ENCODE measurements at places on chromosomes 11 and 22.

DNA sequence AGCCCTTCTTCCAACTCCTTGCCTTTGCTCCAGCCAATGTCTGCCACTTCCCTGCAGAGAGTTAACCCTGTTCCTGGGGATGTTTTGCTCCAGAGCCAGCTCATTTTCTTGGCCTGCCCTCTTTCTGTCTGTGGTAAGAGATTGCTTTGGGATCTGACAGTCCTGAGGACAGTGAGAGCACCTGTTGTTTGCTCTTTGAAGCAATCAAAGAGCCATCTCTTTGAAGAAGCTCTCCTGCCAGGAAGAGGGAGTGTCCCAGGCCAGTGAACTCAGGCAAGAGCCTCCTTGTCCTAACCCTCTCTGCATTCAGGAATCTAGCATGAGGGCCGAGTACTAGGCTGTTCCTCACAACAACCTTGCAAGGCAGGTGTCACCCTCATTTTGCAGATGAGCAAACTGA lies 42.2 kb downstream of the TRAF6 start:
- no peak for DNase-seq

GRCh38 chr11:119880873-119881272 lies 151.9 kb upstream of the NECTIN1 start:
- no peak for DNase-seq

DNA sequence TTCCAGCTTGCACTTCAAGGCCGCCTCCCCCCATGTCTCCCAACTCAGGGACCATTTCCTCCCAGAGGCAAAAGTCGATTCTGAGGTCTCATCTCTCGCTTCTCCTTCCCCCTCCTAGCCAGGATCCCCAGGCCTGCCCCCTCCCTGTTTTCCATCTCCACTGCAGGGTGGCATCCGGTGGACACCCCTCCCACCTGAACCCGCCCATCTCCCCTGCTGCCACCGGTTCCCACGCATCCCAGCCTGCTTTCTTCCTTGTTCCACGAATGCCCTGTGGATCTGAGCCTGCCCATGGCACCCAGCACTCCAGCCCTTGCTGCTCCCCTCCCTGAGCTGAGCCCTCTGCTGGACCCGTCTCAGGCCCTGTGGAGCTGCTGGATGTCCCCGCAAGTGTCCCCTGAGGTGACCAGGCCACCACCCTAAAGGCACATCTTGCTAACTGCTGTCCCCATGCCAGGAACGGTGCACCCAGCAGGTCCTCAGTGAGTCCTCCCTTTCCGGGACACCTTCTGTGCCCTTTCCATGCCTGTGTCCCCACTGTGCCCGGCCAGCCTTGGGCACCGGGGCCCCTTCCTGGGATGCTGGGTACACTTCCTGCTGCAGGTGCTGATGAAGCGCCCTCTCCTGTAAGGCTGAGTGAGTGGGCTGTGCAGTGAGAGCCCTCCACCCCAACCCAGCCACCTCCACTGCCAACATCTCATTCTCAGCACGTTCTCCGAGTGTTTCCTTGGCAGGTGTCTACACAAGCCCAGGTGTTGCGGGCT lies 936 bp downstream of the IL17REL start:
- DNase-seq = no peak

GRCh38 chr11:44687388-44687787 lies 39.4 kb upstream of the TSPAN18 start:
- DNase-seq = no peak

DNA sequence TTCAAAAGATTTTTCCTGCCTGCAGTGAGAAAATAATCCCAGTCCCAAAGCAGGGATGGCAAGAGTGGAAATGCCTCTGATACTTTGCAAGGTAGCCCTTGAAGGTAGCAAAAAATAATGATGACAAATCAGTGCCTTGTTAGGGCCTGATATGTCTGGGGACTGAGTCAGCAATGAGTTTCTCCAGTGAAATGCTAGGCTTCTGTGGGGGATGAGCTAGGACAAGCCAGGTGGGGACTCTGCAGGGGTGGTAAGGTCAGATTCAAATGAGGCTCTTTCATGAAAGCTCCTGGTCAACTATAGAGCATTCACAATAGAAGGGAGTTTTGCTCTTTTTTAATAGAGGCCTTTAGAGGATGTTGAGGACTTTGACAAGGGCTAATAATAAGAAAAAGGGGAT lies 77.7 kb downstream of the ME3 start:
- no peak for DNase-seq

- no peak for DNase-seq
Measured at GRCh38 chr22:27988704-27989103, 69.6 kb upstream of the PITPNB start.

GRCh38 chr22:24190596-24191208 lies 9.4 kb downstream of the SUSD2 start:
- DNase-seq = no peak

DNA sequence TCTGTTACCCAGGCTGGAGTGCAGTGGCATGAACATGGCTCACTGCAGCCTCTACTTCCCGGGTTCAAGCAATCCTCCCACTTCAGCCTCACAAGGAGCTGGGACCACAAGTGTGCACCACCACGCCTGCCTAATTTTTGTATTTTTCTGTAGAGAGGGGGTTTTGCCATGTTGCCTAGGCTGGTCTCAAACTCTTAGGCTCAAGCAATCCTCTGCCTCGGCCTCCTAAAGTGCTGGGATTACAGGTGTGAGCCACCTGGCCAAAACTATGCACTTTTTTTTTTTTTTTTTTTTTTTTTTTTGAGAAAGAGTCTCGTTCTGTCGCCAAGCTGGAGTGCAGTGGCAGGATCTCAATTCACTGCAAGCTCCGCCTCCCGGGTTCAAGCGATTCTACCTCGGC lies 12.4 kb upstream of the CLDN5 start:
- no peak for DNase-seq

DNA sequence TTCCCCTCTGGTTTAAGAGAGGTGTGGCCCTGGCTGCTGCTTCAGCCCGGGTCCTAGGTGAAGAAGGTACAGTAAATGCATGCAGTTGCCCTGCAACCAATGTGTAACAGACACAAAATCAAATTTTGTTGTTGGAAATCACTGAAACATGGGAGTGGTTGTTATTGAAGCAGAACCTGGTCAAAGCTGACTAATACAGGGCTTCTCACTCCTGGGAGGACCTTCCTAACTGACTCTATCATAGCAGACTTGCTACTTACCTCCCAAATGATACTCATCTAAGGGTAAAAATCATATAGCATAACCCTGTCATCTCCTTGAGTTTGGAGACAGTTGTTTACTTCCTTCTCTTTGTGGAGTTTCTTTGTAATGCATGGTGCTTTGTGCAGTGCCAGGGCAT lies 52.6 kb downstream of the SLC1A2 start:
- no peak for DNase-seq

DNA sequence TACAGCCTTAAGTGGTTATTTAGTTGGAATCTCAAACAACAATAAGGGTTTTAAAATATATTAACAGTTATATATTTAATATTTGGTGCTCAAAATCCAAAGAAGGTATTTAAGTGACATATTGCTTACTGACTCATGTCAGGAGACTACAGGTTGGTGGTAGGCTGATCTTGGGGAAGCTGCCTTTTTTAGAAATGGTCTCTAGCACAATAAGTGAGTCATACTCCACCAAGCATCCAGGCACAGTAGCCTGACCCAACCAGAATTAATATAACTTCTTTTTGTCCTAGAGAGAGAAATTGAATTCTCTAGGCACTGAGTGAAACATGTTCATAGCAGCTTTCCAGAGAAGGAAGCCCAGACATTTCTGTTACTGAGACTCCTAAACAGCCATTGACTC lies 868.5 kb upstream of the TENM4 start:
- DNase-seq = no peak

- no peak for DNase-seq
Measured at GRCh38 chr11:111063726-111064517, 181.6 kb upstream of the POU2AF2 start.

GRCh38 chr11:8017894-8018483 lies 30.9 kb downstream of the EIF3F start:
- DNase-seq = no peak

DNA sequence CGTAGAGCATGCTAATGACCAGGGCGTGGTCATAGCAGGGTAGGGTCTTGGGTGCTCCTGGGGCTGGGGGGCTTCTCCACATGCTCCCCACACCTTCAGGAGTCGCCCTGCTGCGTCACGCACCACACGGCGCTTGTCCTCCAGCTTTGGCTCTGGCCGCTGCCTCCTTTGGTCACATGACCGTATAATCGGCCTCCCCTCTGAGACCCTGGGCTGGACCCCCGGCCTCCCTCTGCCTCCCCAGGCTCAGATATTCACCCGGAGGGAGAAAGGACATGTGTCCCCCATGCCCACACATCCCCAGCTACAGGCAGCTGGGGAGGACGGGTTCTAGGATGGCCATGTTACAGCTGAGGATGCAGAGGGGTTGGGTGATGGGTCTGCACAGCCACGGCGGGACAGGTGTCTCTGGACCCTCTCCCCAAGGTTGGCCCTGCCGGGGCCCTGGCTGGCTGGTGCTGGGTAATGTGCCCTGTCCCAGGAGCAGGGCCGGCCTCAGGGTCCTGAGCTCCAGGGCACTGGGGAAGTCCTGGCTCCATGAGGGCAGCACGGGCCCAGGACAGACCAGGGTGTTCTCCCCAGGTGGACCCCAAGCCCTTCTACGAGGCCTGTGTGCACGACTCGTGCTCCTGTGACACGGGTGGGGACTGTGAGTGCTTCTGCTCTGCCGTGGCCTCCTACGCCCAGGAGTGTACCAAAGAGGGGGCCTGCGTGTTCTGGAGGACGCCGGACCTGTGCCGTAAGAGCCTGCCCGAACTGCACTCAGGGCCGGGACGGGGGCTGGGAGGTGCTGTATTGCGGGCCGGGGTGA lies 14.5 kb downstream of the MUC2 start:
- no peak for DNase-seq

DNA sequence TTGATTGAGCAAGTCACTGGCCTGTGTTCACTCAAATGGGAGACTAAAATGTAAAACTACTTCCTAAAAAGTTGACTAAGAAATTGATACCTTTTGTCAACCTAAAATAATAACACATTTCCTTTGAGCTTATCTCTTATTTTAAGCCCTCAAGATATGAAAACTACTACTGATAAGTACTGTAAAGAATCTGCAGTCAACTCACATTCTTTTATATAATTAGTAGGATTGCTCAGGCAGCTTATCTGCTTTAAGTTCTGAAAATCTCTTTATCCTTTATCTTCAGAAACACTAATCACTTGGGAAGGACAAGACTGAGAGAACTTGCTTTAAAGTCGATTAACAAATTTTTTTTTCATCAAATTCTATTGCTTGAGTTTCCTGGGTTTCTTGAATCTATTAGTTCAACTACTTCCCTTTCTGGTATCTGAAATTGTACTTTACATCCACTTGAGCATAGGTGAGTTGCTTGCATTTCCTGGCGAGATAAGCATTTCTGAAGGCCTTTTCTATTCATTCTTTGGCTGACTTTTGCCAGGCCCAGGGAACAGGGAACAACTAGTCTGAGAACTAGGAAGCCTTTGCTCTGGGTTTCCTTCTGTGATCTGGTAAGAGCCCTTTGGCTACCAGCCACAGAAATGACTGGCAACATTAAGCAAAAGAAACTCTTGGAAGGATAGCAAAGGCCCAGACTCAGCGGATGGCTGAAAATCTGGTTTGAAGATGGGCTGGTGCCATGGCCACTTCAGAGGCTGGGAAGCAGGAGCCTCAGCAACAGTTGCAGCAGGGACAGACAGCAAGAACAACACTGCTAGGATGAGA lies 19.3 kb upstream of the CSRP3 start:
- no peak for DNase-seq

DNA sequence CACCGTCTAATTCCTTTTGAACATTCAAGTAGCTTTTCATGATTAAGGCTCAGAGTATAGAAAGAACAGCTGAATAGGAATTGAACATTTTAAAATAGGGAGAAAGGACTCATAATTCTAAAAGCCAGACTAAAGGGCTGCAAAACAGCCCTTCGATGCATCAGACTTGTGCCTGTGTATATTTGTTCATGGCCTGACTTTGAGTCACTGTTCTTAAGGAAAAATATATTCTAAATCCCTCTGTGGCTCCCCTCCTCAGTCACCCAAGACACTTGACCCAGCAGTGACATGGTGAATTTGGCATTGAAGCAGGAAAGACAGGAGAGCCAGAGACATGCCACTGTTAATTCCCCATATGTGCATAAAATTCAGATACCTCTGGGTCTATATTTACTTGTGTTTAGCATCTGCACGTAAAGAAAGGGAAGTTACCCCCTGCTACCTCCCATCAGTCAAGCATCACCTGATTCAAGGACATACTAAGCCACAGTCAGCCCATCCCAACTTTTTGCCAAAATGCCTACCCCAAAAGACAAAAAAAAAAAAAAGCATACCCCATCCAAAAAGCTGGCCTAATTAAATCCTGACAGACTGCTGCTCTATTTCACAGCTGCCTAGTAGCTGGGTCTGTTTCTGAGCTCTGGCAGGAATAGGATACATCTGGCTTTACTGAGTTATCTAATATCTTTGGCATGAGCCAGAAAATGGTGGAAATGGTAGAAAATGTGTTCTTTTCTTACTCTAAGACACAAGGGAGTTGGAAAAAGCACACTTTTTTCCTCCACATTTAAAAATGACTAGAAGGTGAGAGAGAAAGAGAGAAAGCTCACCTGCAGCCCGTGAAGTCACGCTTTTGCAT lies 93.5 kb downstream of the COMMD9 start:
- DNase-seq = peak; percentile 49

DNA sequence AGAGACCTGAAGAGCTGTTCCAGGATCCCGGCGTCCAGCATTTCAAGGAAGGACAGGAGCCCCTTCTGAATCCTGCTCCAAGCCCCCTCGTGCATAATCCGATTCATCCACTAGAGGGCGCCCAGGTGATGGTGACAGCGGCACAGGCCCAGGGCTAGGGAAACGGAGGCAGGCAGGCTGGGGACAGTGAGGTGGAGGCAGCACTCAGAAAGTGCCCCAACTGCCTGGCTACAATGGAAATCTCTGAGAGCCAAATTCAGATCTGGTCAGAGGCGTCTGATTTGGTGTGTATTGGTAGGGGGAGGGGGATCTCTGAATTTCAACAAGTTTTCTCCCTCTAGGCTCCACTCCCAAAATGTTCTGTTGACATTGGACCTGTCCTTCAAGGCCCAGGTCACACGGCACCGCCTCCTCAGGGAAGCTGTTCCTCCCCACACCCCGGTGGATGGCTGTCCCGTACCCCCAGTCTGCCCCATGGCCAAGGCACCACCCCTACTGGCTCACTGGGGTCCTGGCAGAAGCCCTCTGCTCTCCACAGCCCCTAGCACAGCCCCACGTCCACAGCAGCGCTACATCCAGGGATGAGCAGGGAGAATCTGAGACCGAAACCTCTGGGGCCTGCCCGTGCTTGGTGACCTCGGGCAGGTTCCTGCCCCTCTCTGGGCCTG lies 142.9 kb downstream of the CRYBB2 start:
- no peak for DNase-seq

- DNase-seq = no peak
Measured at GRCh38 chr22:31239771-31240370, 27.8 kb downstream of the LIMK2 start.

GRCh38 chr11:91394727-91395414 lies 829.7 kb upstream of the FAT3 start:
- no peak for DNase-seq

DNA sequence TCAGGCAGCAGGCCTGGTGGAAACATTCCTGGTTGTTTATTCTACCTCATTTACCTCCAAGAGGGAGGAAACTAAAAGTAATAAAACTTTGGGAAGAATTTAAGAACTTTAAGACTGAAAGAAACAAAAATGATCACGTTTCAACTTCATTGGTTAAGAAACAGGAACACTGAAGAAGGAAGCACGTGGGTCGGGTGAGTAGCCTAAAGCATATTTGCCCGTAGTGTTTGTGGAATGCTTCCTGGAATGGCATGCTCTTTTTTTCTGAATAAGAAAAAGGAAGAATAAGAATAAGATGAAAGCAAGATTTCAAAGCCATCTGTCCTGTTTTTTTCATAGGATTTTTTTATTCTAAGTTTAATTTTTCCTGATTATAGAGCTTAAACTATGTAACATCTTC lies 83.1 kb downstream of the WNT11 start:
- no peak for DNase-seq
